Heart right ventricle (tissue), 16 donors: ENCODE measurements at places on chromosomes 6 and 20. TPM values are rescaled to one million over a fixed set of nuclear protein-coding genes. Genes with fewer than 3 reads are reported as not detected.
A peak's percentile ranks its signal among the peaks of the same experiment; 100 is the strongest.

GRCh38 chr20:52291109-52291508 lies 99.5 kb upstream of the ZFP64 start:
- DNase-seq = no peak

DNA sequence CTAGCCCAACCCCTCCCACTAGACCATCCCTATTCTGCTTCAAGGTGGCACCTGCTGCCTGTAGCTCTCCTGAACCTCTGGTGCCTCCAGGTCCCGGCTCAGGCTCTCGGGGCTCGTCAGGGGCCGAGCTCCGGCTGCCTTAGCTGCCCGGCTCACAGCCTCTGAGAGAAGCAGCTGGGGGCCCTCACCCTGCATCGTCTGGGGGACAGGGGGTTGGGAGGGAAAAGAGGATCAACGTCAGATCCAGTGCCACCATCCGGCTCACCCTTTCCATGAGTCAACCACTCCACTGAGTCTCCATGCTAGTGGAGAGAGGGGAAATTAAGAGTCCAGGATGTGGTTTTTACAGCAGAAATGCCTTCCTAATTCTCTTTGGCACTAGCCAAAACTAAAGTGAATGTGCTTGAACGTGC lies 13.0 kb downstream of the BAG6 start:
- DNase-seq = no peak

- no peak for DNase-seq
Observed at GRCh38 chr6:138455746-138456400, 43.4 kb downstream of the NHSL1 start.

The BEND6 gene
- total RNA-seq = 0.42 TPM

DNA sequence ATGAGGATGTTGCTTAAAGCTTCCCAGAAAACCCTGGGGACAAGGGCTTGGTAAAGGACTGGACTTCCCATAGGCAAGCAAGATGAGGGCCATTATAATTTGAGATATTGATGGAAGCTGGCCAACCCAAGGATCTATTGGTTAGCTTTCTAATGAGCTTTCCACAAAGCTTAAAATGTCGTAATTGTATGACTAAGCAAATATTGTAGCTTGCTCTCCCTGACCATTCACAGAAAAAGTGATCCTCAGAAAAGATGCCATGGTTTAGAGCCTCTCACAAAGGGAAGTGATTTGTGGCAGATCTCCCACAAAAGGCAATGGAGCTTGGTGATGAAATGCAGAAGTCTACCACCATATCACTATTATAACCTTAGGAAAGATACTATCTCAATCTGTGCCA lies 13.6 kb downstream of the IL17F start:
- no peak for DNase-seq

DNA sequence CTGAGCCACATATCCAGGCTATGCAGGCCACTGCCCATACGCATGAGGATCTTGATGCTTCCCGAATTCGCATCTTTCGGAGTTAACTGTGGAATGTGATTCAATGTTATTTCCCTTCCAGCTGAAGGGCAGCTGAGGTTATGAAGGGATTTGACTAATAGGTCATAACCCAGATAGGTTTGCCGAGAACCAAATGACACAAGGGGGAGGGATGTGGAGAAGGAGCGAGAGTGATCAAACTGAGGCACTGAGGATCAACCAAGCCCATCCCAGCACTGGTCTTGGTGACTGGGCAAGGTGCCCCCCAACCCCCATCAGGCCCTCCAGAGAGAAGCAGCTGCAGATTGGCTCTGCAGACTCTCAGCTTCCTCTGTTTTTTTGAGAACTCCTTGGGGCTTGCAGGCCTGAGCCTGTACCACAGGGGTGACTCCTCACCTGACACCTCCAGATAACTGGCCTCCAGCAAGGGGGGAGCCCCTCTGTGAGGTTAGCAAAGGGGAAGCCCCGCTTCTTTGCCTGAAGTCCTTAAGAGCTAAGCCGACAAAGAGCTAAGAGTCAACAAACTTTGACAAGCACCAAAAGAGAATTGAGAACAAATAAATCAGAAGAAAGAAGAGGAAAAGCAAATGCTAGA lies 185.9 kb downstream of the PDE7B start:
- DNase-seq = no peak

- no peak for DNase-seq
Observed at GRCh38 chr6:45480752-45481415, 103.2 kb upstream of the SUPT3H start.

The HFE gene
- total RNA-seq = 6.4 TPM

DNA sequence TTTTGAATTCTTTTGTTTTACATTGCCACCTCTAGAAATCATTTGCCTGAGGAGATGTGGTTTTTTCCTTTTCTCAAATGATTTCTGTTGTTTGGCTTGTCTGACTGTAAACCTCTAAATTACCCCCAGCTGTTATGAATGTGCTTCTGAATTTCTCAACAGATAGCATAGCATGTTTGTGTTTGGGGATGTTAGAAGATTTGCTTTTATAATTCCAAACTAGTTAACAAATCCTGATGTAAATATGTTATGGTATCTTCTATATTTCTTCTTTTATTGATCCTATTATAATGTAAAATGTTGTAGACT lies 31.6 kb upstream of the EZR start:
- DNase-seq = no peak

DNA sequence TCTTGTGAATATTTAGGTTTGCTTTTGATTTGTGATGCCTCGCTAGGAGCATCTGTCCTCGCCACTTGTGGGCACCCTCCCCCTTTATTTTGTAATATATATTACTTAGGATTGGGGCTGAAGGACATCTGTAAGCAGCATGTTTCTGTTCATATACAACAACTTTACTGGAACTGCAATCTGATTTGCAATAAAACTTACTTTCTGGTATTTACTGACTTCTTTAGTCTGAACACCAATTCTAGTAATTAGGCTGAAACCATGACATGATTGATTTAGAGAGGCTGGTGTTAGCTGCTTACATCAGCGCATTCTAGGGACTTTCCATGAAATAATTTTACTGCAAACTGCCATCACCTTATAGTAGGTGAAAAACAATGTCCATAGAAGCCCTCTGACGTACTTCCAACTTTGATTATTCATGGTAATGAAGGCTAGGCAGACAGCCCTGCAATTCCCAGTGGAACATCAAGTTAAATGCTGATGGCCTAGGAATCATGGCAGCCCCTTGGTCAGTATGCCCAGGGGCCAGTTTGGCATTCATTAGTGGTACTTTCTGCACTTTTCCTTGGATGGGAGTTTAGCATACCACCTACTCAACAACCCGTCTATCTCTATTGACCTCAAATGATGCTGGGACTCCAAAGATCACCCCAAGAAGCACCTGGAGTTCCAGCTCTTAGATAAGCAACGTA lies 132.9 kb upstream of the MCHR2 start:
- no peak for DNase-seq

DNA sequence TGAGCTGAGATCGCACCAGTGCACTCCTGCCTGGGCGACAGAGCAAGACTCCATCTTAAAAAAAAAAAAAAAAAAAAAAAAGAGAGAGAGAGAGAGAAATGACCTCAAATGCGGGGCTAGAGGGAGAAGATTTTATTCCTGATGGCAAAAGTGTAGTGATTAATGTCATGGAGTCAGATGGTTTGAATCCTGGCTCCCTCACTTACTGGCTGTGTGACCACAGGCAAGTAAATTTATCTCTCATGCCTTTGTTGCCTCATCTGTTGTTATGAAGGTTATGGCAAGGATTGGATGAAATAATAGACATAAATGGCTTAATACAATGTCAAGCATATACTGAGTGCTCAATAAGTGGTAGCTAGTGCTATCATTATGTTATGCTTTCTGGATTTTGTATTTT lies 29.3 kb downstream of the RIN2 start:
- no peak for DNase-seq

- no peak for DNase-seq
Observed at GRCh38 chr20:61082720-61083119, 169.3 kb upstream of the CDH4 start.

GRCh38 chr20:37947943-37948342 lies 45.0 kb downstream of the VSTM2L start:
- no peak for DNase-seq

DNA sequence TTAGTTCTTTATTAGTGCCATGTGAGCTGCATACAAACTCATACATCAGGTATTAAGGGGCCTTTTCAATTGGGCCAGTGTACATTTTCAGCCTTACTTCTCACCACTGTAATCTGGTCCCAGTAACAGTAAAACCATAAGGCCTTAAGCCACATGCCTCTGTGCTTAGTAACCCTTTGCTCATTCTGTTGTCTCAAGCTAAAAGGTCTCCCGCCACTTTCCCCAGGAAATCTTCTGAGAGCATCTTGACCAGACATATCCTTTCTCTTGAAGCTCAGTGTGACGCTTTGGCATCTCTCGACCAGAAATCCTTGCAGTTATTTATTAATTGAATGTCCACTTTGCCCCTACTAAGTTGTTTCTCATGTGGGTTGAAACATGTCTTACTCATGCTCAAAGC lies 68.0 kb downstream of the CYP39A1 start:
- no peak for DNase-seq

DNA sequence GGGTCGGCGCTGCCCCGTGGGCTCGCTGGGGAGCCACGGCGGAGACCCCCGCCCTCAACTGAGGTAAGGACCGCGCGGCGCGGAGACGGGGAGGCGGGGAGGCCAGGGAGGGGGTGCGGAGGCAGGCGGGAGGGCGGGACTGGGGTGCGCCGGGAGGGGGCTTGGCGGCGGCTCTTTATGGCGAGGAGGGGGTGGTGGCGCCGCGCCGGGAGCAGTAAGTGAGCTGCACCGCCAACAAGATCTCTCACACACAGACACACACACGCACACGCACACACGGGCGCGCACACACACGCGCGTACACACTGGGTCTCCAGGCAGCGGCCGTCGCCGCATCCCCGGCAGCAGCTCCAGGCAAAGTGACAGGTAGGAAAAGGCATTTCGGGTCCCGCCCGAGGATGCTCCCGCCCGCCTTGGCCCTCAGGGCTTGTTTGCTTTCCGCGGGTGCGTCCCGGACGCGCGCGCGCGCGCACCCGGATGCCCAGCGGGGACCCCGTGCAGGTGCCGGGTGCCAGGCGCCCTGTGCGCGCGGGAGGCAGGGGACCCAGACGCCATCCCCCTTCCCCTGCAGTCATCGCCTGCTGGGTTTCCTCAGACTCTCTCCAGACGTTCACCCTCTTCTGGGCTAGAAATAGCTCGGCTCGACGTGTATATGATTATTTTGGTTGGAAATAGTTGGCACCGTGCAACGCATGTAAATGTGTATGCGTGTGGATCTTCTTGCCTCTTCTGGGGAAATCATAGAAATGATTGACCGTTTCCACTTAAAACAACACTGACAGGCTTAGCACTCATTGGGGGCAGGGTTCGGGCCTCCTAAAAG lies at the start of gene PLCB4:
Gene PLCB4 (plus strand): TSS at position 247 of the 823 bp plus-strand sequence. CDS start 238,728 bp downstream, outside the sequence.
- peak; percentile 52 for DNase-seq

The ENTPD6 gene
- 64.0 TPM for total RNA-seq

The TINAG gene
- total RNA-seq = 1.0 TPM

GRCh38 chr6:24157886-24158285 lies 31.9 kb downstream of the NRSN1 start:
- no peak for DNase-seq

DNA sequence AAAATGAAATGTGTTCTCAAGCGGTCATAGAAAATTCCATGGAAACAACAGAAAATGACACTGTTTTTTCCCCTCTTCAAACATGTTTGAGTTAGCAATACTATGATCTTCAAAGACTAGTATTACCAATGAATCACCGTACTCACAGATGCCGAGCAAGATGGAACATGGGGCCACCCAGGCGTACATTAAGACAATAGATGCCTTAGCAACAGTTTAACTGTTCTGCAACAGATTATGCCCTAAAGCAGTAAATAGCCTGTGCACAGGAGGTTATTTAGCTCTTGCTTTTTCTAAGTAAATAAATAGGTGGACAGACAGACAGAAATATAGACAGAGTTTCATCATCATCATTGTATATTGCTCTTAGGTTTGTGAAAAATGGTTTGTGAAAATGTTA lies 284.0 kb upstream of the DEFB112 start:
- DNase-seq = no peak

DNA sequence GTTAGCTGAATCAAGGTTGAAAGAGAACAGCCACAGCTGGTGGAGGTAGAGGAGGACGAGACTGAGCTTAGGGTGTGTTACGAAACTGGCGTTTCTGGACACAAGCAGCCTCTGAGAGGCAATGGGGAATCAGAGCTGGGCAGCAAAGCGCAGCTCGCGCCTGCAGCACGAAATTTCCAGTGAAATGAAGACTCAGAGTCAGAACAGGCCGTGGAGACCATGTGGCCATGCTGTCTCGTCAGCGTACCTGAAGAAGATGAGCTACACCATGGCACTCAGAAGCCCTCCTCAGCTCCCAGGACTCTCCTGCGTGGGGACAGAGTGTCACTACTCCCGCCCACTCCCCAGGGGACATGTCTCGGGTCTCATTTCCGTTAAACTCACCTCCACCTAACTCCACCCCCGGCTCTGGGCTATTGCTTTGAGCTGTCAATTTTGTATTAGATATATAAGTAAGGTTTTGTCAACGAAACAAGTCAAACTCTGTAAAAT lies 256.9 kb downstream of the ERMARD start:
- DNase-seq = no peak

The RAB44 gene
- not detected for total RNA-seq

GRCh38 chr6:8825726-8826125 lies 390.4 kb upstream of the SLC35B3 start:
- DNase-seq = no peak
